Fibroblast of upper back skin (primary cell): ENCODE measurements at places on chromosomes 16 and 17.
A peak's percentile ranks its signal among the peaks of the same experiment; 100 is the strongest.

- DNase-seq = peak; percentile 46
These were observed 581 bp downstream of the PRKCA start for GRCh38 chr17:66302761-66303626.

- peak; percentile 27 for DNase-seq
These were observed 106.7 kb downstream of the TTC19 start for GRCh38 chr17:16106161-16106891.

DNA sequence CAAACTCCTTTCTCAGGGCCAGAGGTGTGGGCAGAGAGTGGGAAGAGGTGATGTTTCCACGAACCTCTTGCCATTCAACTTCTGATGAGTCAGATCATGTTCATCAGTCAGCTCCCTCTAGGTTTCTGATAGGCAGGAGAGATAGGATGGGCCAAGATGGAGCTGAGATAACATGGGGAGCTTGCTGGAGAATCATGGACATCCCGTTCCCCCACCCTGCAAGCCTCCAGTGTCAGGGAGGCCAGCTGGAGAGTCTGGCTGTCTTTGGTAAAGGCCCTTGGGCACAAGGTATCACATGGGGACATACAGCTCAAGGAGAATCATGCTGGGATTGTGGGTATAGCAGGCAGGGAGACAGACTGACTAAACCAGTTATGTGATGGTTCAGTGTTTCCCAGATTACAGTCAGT is 136.0 kb upstream of the IRX3 start:
- no peak for DNase-seq

- DNase-seq = no peak
These were observed 62.1 kb upstream of the NOL11 start for GRCh38 chr17:67655478-67656148.

- no peak for DNase-seq
These were observed 118.2 kb upstream of the SMURF2 start for GRCh38 chr17:64780096-64781013.

DNA sequence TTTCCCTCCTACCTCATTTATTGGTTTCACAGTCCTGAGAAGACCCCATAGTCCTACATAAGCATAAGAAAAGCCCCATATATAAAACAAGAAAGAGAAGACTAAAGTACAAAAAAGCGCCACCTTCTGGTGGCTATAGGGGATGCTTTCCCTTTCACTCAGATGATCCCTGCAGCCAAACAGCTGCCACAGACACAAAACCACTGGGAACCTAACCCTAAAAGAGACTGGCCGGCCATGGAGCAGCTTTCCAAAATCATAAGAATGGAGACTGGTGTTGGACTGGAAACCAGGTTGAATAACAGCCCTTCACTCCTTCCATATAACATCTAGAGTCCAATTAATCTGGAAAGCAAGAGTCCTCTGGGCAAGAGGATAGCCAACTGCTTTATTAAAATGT is 11.4 kb downstream of the DYNC1LI2 start:
- no peak for DNase-seq

DNA sequence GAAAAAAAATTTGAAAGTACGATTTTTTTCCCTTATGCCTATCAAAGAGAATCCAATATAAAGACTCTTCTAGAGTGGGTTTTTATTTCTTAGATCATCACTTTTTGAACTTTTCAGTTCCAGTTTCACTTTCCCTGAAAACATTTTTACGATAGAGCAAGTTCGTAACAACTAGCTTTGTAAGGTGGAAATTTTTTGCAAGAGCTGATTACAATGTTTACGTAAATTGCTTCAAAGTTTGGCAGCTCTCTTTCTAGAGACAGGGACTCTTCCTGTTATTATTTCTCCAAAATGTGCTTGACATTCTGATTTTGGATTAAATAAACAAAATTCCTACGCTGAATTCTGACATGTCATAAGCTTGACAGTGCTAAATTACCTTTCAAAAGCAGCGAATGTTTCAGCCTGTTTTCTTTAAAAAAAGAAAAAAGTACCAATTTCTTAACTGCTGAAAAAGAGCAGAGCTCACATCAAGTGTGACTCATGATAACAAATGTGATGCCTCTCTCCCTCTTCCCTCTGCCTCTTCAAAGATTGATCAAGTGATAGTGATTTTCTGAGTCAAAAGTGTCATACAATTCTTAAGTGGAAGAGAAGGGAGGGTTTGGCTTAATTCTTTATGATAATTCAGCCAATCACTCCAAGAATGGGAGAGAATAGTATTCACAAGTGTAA is 175.2 kb downstream of the KCNJ2 start:
- DNase-seq = no peak

- no peak for DNase-seq
These were observed 7.7 kb downstream of the PRKAR1A start for GRCh38 chr17:68519911-68520310.

DNA sequence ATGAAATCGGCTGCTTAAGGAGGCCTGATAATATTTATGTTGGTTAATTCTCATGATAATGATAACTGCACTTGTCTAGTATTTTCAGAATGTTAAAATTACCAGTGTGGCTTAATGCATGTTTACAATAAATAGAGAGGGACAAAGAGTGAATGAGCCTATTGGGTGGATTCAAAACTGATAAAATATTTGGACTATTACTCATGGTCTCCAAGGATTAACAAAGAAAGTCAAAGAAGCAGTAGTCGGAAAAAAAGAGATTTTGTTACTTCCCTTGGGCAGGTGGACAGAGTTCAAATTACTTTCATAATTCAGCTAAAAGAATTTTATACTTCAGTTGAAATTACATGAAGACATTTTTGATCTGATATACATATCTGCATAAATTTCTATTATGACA is 258.2 kb upstream of the PMFBP1 start:
- no peak for DNase-seq

DNA sequence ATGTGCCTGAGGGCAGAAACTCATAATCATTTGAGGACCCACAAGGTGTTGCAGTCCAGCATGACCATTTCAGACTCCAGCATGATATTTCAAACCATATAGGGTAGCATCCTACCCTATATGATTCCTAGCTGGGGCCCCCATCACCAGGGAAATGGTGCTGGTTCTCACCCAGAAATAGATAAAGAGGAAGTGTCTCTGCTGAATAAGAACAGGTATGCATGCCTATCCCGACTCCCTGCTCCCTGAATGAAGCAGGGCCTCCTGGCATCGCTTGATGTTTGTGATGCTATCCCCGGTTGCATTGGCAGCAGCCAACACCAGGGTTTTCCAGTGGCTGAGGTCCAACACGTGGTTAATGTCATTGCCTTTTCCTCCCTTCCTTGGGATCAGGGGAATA is 17.1 kb upstream of the HEATR6 start:
- no peak for DNase-seq

GRCh38 chr17:59671386-59671785 is 35.8 kb downstream of the PTRH2 start:
- DNase-seq = no peak

DNA sequence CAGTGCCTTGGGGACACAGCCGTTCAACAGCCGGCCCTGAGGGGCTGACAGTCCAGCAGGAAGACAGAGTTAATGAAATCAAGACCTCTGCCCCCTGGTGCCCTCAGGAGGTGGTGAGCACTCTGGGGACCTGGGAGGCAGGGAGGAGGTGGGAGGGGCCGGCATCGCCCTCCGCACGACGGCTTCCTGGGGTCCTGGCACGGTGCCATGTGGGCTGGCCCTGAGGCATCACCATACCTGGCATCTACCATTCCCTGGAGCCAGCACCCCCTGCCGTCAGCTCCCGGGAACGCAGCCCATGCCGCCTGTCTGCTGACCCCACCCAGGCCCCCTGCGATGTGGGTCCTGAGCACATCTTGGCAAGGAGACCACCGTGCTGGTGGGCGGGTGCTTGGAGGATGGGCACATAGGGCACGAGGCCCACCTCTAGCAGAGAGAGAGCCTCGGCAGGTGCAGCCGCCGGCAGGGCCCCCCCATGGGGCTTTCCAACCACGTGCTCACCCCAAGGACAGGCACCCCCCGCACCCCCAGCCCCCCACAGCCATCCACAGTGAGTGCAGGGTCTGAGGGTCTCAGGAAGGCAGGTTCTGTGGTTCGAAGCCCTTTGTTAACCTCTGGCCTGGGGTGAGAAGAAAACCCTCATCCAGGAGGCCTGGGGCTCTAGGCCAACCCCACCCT is 52.5 kb downstream of the ZFPM1 start:
- no peak for DNase-seq

DNA sequence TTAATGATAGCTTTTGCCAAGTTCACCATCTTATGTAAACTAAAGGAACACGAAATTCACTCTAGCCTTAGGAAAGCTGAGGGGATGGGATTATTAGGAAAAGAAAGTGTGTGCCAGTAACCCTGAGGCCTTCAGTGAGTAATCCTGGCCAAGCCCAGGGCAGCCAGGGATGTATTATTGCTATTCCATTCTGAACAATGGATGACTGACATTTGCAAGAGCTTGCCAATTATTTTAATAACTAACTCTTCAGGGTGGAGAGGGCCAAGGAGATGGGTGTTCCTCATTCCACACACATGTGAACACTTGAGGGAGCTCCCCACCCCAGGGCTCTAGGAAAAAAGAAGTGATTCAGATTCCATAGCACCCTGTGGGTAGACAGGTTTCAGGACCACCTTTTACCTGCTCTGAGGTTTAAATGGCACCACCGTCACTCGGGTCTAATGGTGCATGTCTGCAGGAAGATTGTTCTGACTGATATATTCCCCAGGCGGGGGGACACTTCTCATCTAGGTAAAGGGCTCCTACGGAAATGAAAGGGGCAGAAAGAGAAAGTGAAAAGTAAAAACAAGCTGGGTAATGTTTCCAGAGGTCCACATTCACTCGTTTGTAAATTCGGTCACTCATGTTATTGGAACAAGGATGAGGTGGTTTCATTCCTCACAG is 41.5 kb downstream of the TK2 start:
- DNase-seq = no peak

DNA sequence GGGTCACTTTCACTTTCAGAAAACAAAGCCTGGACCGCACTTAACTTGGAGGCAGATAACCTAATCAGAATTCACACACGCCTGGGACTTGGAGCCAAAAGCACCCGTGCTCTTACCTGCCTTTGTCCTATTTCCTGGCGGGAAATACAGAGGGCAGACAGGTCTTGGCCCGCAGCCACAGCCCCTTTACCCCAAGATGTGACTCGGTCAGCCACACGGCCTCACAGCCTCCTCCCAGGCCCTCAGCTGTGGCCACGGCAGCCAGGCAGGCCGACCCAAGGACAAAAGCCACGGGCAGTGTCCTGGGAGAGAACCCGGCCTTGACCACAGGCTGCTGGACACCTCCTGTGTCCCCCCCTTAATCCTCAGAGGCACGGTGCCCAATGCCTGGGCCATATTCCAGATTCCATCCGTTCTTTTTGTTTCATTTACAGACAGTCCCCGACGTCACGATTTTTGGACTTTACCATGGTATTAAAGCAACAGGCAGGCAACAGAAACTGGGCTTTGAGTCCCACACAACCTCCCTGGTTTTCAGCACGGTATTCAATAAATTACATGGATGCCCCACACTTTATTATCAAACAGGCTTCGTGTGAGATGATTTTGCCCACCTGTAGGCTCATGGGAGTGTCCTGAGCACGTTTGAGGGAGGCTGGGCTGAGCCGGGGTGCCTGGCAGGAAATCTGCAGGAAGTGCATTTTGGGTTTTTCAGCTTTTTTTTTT is 30.1 kb upstream of the GAA start:
- peak; percentile 3 for DNase-seq

- DNase-seq = no peak
These were observed 238.7 kb downstream of the RBFOX1 start for GRCh38 chr16:7571366-7571765.

DNA sequence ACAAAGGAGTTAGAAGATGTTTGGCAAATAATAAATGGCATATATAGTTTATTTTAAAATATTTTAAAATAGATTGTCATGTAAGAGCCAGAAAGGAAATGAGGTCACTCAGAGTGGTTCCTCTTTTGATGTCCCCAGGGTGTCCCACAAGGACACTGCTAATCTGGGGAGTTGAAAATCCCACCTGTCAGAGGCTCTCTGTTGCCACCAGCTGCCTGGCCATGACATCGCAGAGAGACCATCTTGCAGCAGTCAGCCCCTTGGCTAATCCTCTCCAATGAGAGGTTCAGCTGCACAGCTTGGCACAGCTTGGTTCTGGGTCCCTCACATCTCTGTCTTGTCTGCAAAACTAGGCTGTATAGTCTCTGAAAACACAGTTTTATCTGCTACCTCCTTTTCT is 11.0 kb upstream of the RBFOX1 start:
- no peak for DNase-seq

DNA sequence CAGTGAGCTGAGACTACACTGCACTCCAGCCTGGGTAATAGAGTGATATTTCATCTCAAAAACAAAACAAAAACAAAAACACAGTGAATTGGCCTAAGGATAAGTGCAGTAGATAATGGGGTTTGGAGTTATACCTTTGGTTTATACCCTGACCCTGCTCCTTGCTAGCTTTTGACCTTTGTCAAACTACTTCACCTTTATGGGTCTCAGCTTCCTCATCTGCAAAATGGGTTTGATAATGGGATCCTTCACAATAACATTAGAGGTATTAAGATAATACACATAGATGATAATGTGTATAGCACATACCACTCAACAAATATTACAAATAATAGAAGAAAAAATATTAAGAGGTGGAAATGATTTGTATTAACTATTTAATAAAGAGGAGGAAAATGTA is 85.9 kb downstream of the STXBP4 start:
- DNase-seq = no peak

GRCh38 chr16:71846431-71846830 is 655 bp downstream of the ATXN1L start:
- no peak for DNase-seq

DNA sequence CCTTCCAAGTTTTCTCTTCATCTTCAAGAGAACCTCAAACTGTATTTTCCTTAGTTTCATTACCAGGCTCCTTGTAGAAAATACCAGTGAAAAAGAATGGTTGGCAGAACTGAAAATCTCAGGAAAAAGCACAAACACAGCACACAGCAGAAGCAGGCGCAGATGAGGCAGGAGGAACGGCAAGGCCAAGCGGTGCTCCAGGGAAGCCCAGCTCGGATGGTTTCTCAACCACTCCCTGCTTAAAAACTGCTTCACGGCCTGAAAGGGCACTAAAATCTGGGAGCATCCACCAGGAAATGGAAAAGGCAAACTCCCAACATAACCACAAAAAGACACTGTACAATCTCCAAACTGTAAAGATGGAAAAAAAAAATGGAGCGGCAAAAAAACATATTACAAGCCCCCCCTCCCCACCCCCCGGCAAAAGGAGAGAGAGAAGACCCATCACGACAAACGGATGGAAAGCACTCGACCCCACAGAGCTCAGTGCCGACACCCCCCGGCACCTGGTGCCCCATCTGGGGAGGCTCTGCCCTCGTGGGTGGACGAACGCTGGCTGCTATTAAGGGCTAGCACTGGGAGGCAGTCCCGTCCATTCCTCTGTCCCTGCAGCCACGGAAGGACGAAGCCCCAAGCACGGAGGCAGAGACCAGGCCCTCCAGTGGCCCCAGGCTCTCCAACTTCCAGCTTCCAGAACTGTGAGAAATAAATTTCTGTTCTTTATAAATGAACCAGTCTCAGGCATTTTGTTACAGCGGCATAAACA is 127.5 kb downstream of the ZNF778 start:
- DNase-seq = no peak
